Right cardiac atrium (tissue), 5 donors: ENCODE measurements at places on chromosomes 2 and 18. TPM values are rescaled to one million over a fixed set of nuclear protein-coding genes. Genes with fewer than 3 reads are reported as not detected.

DSC3 gene
- 0.16 TPM for polyA plus RNA-seq

C1QL2 gene
- not detected for polyA plus RNA-seq

DNA sequence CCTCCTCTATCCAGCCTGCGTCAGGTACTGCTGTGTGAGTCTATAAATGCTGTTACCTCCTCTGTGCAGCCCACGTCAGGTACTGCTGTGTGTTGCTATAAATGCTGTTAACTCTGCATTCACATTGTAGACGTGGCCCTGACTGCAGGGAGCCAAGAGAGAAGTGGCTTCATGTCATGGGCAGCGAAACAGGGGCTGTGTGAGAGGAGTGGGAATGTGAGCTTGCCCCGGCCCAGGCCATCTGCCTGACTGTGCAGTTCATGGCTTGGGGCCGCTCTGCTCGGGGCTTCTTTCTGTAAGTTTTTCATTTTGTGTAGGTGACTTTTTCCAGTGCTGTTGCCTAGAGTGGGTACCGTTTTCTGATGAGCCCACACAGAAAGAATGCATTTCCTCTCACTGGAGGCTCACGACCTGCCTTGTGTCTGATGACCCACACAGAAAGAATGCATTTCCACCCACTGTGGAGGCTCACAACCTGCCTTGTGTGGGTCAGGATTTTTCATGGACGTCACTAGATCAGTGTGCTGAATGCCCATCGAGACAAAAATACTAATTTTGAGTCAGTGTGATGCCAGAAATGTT, 104.5 kb downstream of the SNTG2 start:
- DNase-seq, result no peak

DNA sequence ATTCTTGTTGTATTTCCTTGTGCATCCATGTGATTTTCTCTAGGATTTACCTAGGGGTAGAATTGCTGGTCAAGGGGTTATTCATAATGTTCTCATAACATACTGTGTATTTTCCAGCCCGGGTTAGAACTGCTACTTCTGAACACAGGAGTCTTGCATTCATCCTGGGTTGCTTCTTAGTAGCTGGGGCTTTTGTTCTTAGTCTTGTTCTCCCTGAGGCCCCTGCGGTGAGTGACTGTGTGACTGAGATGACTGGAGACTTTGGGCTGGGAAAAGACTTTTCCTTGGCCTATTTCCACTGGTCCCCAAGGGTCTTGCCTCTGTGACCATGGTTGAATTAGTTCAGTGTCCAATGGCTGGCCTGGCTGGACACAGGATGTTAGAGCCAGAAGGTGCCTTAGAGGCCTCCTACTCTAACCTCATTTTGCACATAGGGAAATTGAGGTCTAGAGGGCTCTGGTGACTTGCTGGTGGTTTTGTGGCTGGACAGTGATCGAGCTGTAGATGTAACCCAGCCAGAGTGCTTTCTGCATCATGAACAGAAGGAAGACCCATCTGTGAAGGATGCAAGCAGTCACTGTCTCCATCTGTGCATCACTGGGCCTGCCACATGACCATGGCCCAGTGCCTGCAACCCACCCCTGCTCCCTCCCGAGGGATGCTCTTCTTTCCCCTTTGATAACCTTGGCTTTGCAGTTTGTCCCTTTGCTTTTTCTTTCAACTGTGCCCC, 233.3 kb downstream of the FHOD3 start:
- no peak for DNase-seq

- DNase-seq, result no peak
Observed at GRCh38 chr2:126658319-126658904, 2.5 kb downstream of the GYPC start.
